ENCODE measurements at places on chromosomes 2 and 18. TPM values are rescaled to one million over a fixed set of nuclear protein-coding genes. Genes with fewer than 3 reads are reported as not detected.

CENPO gene
- 21.3 TPM for total RNA-seq

PROKR1 gene
- total RNA-seq, result not detected

MCFD2 gene
- 163 TPM for total RNA-seq

TMEFF2 gene
- total RNA-seq, result not detected

CFAP65 gene
- total RNA-seq, result not detected

TPO gene
- not detected for total RNA-seq

ITPRID2 gene
- total RNA-seq, result 419 TPM

POTEI gene
- not detected for total RNA-seq

C1QL2 gene
- total RNA-seq, result not detected

CIB4 gene
- total RNA-seq, result not detected
